Dorsolateral prefrontal cortex (tissue), 122 donors: ENCODE measurements at places on chromosomes 1 and 21. TPM values are rescaled to one million over a fixed set of nuclear protein-coding genes. Genes with fewer than 3 reads are reported as not detected.

- DNase-seq: no peak
Observed at GRCh38 chr1:247334378-247335133, 2.9 kb upstream of the ZNF496 start.

FAM43B gene
- total RNA-seq: 10.1 TPM

DNA sequence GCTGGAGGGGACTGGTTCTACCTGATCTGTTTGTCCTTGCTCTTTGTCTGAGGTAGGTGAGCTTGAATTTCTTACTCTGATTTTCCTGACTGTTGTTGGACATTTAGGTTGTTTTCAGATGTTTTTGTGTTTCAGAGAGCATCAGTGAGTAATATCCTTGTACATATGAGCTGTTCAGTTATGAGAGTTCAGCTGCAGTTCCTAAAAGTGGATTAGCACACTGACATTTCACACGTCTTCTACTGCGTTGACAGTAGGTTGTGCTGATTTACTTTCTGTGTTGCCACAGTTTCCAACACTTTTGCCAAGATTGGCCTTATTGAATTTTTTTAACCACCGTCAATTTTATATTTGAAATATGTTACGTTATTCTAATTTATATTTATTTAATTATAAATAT, 27.7 kb downstream of the CXADR start:
- no peak for DNase-seq

FCRL4 gene
- total RNA-seq: not detected

- DNase-seq: no peak
Observed at GRCh38 chr1:225467193-225468020, 39.6 kb upstream of the LBR start.

GRCh38 chr1:24020025-24020424, 39.9 kb upstream of the SRSF10 start:
- DNase-seq: no peak

LCE3E gene
- not detected for total RNA-seq

KIF17 gene
- 32.8 TPM for total RNA-seq

GRCh38 chr1:160429702-160430535, 29.6 kb downstream of the VANGL2 start:
- DNase-seq: no peak

DNA sequence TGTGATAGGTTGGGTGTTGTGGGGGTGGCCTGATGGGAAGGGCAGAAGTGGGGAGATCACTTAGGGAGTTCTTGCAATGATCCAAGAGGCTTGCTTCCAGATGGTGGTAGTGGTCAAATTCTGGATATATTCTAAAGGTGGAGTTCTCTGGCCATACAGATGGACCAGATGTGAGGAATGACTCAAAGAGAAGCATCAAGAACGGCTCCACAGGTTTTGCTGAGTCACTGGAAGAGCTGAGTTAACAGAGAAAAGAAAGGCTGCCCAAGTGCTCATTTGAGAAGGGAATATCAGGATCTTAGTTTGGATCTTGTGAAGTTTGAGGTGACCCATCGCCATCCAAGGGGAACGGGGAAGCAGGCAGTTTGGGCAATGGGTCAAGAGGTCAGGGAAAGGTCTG, 192.9 kb upstream of the GALNT2 start:
- DNase-seq: no peak

- DNase-seq: no peak
Observed at GRCh38 chr21:31267644-31268043, 76.4 kb downstream of the TIAM1 start.

GRCh38 chr1:177472567-177472966, 301.8 kb downstream of the BRINP2 start:
- DNase-seq: no peak

- no peak for DNase-seq
Observed at GRCh38 chr21:25737421-25737820, 2.6 kb downstream of the GABPA start.

DNA sequence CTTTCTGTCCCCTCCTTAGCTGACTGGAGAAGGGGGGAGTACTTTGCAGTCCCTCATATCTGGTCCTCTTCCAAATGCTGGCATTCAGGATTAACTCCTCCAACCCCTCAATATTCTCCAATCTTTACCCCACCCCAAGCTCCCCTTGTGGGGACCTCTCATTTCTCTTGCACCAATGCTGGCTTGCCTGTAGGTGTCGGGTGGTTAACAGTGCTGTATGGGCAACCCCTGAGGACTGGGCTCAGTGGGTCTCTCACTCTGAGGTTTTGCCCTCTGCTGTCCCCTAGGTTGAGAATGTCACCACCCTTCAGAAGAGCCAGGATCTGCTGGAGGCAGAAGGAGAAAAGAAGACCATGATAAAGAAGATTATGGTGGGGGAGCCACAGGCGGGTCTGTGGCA, 27.0 kb downstream of the MROH7 start:
- DNase-seq: no peak

PLA2G4A gene
- total RNA-seq: 3.7 TPM

ADGRL2 gene
- total RNA-seq: 77.1 TPM

OR10K1 gene
- total RNA-seq: not detected

DNA sequence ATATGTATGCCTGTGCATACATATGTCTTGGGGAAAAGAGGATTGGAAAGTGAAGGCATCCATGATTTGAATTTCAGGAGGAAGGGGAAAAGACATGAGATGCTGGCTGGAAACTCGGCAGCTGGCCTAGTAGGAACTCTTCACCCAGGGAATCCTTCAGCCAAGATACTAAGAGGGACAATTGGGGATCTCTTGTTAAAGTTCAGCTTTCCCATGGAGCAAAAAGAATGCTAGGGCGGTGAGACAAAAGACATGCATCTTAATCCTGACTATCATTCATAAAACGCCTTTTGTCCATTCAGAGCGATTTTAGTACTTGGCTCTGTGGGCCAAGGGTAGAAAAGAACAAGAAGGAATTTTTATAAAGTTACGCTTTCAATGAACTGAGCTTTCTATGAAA, 20.5 kb downstream of the PDPN start:
- DNase-seq: no peak

GRCh38 chr1:9267827-9268581, 24.7 kb upstream of the SPSB1 start:
- no peak for DNase-seq

GRCh38 chr1:159098596-159098995, 22.0 kb upstream of the AIM2 start:
- no peak for DNase-seq
